ENCODE measurements at places on chromosomes 5 and 9.

- no peak for DNase-seq
These were observed 36.4 kb upstream of the SV2C start for GRCh38 chr5:76046741-76047140.

DNA sequence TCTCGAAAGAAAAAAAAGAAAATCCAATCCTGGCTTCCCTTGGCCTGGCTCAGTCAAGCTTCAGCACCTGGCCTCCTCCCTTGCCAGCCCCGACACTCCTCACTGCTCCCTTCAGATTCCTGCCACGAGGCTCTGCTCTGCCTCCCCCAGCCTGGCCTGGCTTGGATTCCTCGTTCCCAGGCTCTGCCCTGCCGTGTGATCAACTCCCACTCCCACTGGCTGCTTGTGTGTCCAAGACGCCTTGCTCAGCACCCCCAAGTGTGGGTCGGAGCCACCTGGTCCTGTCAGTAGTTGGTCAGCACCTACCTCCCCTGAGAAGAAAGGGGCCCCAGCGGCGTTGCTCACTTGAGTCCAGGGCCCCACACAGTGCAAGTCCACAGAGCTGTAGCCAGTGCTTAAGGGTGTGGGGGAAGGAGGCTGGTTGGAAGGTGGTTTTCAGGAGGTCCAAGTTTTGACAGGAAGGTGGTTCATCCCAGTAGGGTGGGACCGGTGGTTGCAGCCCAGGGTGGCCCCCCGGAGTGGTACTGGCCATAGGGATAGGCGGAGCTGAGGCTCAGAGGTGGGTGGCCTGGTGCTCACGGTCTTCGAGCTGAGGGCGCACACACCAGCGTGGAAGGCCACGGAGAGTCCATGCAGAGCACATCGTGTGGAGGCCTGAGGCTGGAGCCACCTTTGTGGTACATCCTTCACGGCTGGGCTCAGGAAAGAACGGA lies 46.4 kb downstream of the JADE2 start:
- no peak for DNase-seq

GRCh38 chr5:2178071-2178477 lies 295.3 kb upstream of the IRX4 start:
- no peak for DNase-seq

DNA sequence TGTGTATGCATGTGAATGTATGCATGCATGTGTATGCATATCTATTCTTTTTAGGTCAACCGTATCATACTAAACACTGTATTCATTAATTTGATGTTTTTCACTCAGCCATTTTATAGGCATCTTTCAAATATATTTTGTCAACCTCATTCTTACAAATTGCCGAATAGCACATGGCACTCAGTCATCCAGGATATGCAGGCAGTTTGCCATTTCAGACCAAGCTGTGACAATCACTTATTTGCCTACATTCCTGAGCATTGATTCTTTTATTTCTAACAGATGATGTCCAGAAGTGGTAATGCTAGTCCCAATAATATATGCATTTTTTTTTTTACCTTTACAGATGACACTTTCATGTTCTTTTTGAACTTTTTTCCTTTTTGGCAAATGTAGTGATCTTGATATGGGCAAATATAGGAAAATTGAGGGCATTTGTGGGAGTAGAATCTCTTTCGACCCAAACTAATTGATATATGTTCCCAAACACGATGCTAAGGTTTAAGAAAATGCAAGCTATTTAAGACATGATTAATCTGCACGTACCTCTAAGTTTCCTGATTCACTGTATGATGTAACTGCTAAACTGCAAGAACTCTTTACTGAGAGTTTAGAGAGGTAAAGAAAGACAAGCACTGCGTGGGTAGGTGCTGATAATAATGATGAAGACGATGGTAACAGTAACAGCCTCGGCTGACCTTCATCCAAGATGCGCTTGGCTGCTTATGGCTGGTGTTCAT lies 153.9 kb upstream of the DAP start:
- no peak for DNase-seq

DNA sequence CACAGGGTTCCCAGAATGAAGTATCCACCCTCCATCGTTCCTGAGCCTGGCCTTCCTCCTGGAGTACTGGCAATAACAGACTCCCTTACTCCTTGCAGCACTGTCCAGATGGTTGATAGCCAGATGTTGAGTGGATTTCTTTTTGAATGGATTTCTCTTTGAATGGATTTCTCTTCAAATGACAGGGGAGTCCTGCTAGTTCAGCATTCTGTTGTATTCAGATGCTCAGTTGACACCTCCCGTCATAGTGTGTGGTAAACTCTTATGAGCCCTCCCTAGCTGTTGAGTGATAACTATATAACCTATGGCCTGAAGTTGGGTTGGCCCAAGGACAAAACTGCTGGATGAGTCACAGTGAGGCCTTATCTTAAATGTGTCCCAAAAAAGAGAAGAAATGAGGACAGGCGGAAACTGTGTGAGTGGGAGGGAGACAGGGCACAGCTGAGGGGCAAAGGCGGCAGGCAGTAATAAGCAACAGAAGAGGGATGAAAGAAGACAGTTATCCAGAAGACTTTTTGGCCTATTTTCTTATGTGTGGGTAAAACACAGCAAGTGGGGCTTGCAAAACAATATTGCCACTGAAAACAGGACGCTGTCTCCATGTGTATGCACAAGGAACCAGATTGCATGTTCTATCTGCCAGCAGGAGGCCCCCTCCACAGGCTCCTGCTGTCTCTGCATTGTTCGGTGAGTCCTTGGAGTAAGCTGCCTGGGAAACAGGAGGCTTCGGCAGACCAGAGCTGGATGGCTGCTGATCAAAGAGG lies 209.5 kb upstream of the S1PR3 start:
- DNase-seq = peak; percentile 44

DNA sequence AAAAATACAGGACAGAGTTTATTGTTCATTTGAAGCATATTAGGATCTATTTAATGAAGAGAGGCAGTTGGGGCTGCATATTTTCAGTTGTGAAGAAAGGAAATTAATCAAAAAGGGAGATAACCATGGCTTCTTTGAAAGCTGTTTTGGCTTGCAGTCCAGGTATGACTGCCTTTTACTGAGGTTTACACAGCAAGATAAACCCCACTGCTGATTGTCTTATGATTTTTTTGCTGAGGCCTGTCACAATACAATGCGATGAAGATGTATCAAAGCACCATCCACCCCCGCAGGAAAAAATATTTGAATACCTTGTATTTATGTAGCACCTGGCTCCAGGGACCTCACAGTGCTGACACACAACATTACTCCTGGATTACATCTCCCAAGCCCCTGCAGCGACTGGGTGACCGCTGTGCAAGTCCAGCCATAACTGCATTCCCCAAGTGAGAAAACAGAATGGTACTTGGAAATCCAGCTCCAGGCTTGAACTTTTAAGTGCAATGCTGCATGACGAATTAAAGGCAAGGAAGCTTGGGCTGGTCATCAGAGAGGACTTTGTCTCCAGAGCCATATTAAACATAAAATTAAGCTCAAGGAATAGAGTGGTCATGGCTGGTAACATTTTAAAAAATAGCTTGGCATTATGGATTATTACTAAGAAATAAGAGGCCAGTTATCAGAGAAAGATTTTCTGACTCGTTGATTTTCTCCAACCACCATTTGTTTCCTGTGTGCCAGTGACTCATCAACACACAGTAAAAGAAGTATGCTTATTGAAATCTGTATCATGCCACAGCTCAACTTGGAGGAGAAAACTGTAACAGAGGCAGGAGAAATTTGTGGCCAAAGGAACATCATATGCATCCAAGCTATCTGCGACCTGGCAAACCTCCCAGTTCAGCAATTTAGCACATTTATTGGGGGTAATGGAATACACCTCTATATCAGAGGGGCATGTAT lies 374.2 kb downstream of the MAN2A1 start:
- no peak for DNase-seq

GRCh38 chr5:122184676-122185255 lies 55.4 kb downstream of the ZNF474 start:
- DNase-seq = no peak

DNA sequence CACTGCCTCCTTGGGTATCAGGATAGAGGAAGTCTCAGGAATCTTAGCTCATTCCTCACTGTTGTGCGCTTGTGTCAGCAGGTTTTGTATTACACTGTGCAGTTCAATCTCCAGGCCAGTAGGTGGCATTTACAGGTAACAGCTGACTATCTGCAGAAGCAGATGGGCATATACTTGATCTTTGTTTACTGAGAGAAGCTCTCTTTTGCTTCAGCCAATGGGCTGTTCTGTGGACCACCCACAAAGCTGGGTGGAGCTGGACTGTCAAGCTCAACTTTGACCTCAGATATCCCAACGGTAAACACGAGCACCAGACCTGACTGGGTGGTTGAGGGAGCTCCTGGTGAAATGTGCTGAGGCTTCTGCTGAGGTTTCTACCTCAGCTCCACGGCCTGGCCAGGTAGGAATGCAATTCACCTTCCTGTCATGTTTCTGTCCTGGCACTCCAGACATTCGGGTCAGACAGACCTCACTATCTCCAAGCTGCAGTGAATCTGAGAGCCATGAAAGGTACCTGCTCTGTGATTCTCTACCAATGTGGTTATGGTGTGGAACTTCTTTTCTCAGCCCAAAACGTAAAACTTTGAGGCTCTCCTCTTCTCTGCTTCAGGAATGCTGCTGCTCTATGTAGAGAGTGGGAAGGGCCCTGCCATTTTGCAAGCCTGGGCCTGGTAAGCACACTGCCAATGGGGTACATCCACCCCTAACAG lies 167.9 kb upstream of the ACTBL2 start:
- peak; percentile 68 for DNase-seq

DNA sequence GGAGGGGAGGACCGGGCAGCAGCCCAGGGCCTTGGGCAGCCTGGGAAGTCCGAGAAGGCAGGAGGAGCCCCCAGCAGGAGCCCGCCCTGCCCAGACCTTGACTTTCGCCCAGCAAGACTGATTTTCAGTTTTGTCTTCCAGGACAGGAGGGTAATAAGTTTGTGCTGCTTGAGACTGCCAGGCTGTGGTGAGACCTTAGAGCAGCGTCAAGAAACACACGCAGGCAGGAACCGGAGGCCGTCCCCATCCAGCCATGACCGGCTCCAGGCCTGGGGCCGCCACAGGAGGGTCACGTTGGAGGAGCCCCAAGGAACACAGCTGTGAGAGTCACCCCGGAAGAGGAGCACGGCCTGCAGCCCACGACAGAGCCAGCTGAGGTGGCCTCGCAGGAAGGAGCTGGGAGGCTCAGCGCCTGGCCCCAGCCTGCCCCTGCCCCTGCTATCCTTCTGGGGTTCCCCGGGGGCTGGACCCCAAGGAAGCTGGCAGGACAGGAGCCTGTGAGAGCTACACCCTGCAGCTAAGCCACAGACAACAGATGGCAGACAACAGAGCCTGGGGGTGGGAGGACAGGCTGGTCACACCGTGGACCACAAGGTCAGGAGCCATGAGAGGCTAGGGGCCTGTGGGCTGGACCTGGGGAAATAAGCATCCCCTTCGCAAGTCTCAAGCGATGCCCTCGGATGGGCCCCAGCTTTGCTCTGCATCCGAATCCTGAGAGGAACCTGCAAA lies 126.0 kb upstream of the FAM120A start:
- DNase-seq = peak; percentile 61

DNA sequence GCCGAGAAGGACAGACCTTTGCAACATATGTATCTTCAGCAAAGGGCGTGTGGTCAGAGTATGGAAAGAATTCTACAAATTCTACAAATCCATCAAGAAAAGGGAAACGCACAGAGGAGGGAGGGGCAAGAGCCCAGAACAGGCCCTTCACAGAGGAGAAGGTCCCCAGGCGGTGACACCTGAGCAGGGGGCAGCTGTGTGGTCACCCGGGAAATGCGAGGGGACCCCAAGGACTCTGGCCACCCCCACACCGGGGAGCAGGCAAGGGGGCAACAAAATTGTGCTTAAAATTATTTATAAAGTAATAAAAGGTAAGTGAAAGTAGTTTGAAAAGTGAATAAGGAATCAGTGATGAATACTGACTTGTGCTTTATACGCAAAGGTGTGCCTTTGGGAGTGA lies 17.6 kb downstream of the NACC2 start:
- no peak for DNase-seq

DNA sequence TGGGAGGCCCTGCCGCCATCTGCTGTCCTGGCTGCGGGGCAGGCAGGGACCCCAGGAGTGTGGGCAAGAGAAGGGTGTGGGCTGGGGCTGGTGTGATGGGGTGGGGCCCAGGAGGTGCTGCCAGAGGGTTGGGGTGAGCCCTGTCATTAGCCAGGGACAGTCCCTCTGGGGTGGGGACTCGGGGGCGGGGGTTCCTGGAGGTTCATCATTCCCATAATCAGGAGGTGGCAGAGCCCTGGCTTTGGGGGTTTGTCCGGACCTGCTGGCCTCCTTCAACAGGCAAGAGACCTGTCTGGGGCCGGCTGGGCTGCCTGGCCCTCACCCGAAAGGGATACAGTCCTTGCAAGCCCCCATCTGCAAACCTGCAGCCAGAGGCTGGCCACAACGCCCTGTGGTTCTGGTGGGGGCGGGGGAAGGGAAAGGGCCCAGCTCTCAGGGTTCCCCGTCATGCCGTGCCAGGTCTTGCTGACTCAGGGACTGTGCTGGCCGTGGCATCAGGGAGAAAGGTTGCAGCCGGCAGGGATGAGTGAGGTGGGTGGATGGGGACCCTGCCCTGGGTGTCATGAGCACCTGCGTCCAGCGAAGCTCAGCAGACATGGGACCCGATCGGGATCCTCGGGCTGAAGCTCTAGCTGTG lies 65.2 kb downstream of the MRPL36 start:
- DNase-seq = peak; percentile 7

DNA sequence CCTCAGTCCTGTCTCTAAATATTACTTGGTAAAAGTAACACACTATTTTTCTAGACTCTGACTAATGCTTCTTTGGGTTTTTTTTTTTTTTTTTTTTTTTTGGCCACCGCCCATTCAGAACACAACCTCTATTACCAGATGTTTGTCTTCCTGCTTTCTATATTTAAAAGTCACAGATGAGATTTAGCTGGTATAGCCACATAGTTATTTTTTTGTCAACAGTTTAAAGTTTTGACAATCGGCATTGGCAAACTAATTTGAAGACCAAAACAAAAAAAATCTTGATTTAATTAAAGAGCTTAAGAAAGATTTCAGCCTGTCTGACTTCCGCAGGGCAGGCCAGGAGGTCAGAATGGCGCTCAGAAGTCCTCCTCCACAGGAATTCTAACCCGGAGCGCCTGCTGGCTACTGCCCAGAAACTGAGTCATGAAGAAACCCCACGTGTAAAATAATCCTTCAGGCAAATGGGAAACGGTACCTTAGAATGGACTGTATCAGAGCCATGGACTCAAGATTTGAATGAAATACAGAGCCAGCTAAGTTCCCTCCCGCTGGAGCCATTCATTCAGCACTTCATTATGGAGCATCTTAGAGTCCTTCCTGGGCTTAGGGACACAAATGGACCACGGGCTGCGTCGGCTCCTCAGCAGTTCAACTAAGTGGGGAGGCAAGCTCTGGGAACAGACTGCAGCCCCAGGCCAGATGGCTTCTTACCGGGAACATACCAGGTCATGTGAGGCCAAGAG lies 55.6 kb downstream of the PTPDC1 start:
- DNase-seq = peak; percentile 96

- no peak for DNase-seq
These were observed 98.8 kb downstream of the MYO10 start for GRCh38 chr5:16837305-16837704.

All from WERI-Rb-1 (cell line).